ENCODE measurements at places on chromosomes 7 and 10.

GRCh38 chr7:30660331-30661255, 21.7 kb downstream of the CRHR2 start:
- DNase-seq, result no peak

DNA sequence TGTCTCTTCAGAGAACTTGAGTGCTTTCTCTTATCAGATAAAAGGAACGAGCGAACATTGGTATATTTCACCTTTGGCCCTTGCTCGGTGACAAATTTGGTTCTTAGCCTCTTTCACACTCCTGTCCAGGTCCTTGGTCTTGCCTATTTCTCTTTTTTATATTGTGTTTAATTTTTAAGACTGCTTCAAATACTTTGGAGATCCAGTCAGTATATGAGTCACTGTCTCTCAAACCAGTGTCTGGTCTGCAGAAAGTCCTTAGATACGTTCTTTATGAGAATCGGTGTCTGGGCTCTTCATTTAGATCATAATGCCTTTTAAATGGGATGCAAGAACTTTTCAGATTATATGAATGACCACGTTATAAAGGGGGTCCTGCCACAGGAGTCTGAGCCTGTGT, 55.0 kb downstream of the PIK3AP1 start:
- DNase-seq, result no peak

DNA sequence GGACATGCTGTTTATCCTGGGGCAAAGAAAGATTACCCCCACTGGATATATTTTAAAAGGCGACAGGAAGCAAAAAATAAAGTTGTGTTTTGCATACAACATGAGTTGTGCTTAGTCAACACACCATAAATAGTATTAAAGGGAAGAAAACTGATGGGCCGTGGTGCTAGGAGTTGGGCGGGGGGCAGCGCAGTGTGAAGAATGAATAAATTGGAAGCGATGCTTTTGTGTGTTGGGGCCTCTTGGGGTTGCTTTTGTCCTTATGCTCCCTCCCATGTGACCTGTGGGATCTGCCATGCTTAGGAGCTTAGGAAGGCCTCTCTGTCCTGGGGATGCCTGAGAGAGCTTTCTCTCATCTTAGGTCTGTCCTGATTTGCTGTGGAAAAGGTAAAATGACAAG, 35.0 kb upstream of the AGR3 start:
- no peak for DNase-seq

DNA sequence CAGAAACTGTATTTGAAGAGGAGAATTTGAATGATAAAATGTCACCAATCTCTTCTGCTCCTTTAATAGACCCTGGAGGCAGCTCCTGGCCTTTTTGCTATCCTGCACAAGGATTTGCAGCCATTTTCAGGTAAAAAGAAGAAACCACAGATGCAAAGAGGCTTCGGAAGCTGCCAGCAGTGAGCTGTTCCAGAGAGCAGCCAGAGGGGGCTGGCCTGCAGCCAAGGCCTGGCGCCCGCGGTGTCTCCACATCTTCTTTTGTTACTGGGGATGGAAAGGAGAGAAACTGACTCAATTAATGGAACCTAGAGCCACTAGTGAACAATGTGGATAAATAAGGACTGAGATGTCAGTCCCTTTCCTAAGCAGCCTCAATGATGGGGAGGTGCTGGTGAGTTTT, 23.9 kb upstream of the GPR26 start:
- DNase-seq, result no peak

DNA sequence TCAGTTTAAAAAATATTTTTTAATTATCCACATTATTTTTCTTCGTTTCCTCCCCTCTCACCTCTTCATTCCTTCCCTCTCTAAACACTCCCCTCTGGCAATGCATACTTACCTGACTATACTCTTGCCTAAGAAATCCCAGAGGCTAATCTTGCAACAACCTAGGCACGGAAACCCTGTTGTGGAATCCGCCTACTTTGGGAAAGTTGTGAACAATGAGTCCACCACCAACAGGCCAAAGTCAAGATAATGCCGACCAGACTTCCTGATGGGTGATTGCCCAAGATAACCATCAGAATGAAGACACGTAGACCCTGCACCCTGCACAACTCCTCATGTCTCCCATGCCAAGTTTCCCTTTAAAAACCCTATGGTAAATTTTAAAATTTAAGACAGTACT, 521.5 kb downstream of the KIF20B start:
- no peak for DNase-seq

DNA sequence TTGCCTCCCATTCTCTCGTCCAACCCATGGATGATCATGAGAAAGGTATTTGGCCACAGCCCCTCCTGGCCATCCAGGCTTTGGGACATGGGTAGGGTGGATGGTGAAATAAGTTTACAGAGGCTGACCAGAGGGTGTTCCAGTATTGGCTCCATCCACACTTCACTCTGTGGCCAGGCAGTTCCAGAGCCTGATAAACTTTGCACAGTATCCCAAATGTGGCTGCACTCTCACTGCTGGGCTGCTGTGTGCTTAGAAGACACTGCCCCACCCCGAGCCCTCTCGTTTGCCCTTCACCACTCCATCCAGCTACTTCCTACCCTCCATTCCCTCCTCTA, 72.0 kb upstream of the ZMIZ1 start:
- no peak for DNase-seq

DNA sequence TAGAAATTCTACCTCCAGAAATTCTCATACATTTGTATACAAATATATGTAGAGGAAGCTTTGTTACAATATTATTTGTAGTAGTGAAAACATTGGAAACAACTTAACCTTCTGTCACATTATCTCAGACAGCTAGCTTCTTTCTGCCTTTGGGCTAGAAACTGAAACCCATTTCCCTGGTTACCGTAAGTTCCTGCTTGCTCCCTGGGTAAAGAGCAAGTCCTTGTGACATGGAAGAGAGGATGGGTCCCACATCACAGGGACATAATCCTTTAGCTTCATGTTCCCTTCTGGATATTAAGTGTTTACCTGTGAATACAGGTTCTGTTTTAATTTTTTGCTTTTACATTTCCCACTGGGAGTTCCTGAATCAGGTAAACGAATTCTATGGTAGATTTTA, 41.8 kb downstream of the KLHDC10 start:
- no peak for DNase-seq

GRCh38 chr7:77531038-77531437, 6.1 kb upstream of the PTPN12 start:
- no peak for DNase-seq

GRCh38 chr10:50498465-50498864, 125.3 kb downstream of the SGMS1 start:
- no peak for DNase-seq

DNA sequence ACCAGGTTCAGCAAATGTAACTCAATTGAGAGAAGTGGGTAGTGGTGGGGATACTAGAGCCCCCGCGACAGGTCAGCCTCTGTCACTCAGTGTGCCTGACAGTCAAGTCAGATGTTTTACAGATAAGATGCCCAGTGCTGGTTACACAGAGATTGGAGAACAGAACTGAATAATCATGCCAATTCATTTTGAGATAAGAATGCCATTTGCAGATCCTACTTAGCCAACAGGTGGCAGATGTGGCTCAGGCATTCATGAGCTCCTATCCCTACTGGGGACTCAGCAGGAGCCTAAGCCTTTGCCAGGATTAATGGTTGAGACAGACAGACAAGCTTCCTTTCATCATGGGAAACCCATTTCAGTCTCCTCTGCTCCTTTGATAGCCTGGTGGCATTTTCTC, 137.8 kb downstream of the MAPK8 start:
- no peak for DNase-seq

DNA sequence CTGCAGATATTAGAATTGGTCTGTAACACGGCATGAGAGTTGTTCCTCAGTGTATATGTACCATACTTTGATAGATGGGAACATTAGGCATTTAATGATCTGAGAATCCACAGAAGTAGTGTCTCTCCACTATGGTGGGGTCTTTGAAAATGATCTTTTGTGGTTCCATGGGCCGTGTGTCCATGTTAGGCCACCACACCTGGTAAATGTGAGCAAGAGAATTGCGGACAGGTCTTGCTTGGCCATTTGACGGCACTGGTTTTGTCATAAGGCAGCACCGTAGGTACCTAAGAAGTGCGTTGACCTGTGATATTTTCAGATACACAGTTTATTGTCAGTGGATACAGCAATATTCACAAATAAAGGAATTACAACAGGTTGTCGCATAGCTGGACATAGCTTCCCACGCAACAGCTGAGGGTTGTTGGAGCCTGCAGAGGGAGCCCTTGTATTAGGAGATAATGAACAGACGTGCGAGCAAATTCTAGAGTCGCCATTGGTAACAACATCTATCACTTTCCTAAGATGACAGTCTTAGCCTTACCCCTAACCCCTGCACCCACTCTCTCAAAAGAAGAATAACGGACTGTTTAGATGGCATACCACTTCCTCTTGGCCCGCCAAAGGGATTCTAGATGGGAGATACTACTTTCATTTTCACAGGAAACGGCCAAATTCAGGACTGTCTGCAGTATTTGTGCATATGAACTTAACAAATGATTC, 111.4 kb downstream of the COL28A1 start:
- peak; percentile 73 for DNase-seq

DNA sequence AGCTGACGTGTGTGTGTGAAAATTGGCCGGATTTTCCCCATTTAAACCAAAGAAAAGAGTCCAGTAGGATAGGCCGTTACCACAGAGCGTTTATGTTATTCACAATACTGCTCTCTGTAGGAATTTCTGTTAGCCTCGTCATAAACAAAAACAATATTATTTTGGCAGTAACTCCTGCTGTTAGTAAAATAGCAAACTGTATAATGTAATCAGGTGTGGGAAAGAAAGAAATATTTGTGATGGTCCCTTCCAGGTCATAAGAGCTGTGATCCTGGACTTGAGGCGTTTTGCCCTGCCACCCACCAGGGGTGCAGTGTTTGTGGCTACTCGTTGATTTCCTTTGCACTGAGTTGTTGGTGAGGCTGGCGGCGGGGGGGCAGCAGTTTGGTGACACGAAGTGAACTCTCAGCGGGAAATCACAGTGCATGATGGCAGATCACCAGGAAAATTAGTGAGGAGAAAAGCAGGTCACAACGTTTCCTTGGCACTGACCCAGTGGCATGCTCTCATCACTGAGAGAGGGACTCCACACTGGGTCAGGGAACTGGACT, 2.8 kb downstream of the EEPD1 start:
- DNase-seq, result no peak

GRCh38 chr10:6114299-6114698, 25.5 kb downstream of the RBM17 start:
- no peak for DNase-seq

GRCh38 chr7:90290244-90291113, 30.6 kb downstream of the FAM237B start:
- no peak for DNase-seq

- no peak for DNase-seq
Observed at GRCh38 chr7:129723679-129724078, 112.2 kb downstream of the NRF1 start.

DNA sequence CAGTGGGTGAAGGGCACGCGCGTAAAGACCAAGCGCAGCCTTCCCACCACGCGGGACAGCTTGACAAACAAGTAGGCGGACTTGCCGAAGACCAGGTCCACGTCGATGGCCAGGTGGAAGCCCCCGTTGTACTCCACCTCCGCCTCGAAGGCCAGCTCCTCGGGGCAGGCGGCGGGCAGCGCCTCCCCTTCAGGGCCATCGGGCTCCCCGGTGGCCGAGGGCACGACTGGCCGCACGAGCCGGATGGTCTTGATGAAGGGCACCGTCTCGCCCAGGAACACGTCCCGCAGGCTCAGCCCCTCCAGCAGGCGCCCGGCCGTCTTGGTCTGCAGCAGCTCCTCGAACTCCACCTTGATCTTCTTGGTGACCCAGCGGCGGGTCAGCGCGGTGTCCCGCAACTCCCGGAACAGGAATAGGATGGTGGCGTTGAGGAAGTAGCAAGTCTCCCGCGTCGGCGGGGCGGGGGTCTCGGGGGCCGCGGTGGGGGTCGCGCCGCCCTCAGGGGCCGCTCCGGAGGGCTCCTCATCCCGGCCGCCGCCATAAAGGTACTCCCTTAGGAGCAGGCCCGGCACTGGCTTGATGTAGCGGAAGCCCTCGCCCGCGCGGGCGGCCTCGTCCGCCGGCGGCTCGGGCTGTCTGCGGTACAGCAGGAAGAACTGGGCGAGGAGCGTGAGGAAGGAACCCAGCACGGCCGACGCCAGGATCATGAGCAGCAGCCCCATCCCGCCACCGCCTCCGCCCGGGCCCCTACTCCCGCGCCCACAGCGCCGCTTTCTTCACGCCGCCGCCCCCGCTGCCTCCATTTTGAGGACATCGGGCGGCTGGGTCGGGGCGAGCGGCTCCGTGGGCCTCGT, 507 bp downstream of the PDZD8 start:
- peak; percentile 52 for DNase-seq

DNA sequence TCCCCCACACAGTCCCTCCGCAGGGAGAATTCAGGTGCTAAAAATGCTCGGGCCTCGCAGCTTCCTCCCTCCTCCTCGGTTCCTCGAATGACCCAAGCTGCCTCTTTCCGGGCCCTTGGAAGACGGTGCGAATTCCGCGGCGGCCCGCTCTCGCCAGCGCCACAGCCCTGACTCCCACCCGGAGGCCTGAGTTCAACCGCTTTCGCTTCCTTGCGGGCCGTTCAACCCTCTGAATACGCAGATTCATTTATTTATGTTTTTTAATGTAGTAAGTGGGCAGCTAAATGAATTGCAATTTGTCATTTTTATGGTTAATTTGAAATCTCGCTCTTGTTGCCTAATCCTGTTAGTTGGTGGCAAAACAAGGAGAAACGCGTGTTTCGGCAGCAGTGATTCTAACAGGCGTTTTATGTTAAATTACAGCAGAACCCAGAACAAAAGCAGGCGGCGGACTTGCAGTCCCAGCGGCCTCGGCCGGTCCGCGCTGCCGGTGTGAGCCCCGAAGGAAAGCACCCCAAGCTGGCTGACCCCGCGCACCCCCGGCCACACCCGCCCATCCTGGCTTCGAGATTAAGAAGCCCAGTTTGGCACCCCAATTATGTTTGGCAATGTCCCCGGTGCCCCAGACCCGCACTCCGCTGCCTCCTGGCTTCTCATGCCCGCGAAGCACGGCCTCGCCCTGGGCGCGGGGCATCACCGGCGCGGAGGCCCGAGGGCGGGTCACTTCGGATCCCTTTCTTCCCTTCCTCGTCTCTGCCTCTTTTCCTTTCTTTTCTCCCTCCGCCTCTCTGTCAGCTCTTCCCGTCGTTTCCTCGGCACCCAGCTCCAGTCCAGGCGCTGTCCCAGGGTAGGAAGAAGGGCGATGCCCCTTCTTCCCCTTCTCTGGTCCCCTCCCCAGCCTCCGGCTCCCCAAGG, 75.9 kb downstream of the INSIG1 start:
- no peak for DNase-seq

GRCh38 chr10:118998183-118998582, 31.3 kb upstream of the NANOS1 start:
- DNase-seq, result no peak

DNA sequence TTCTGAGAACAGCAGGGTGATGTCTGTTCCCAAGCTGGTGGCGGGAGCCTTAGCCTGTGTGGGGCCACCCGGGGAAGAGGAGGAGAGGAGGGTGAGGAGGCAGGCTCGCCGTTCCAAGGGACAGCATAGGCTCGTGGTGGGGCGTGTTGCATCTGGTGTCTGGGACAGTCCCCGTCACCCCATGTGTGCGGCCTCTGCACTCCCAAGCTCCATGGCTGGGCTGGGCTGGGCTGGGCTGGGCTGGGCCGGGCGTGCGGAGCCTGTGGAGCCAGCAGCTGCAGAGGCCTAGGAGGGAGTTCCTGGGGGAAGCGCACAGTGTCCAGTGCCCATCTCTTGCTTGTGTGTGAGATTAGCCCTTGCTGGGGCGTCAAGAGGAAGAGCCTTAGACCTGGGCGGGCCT, 20.9 kb upstream of the TTYH3 start:
- DNase-seq, result no peak

GRCh38 chr7:150949564-150949963, 28.6 kb downstream of the KCNH2 start:
- DNase-seq, result no peak

Data from muscle of arm (tissue), 14 donors.